ENCODE measurements at places on chromosomes 4 and X. TPM values are rescaled to one million over a fixed set of nuclear protein-coding genes. Genes with fewer than 3 reads are reported as not detected.

MAP3K15 gene
- 4.7 TPM for total RNA-seq

MAGEB1 gene
- not detected for total RNA-seq

FAM53A gene
- total RNA-seq: 5.3 TPM

RBM46 gene
- not detected for total RNA-seq

HSFX1 gene
- 3.4 TPM for total RNA-seq

NEUROG2 gene
- not detected for total RNA-seq

GPR78 gene
- 0.20 TPM for total RNA-seq

PAGE5 gene
- total RNA-seq: not detected

XAGE2 gene
- not detected for total RNA-seq

EDNRA gene
- 0.29 TPM for total RNA-seq

Data from Calu3 (cell line).